ENCODE measurements at places on chromosomes 1 and 21.
A peak's percentile ranks its signal among the peaks of the same experiment; 100 is the strongest.

DNA sequence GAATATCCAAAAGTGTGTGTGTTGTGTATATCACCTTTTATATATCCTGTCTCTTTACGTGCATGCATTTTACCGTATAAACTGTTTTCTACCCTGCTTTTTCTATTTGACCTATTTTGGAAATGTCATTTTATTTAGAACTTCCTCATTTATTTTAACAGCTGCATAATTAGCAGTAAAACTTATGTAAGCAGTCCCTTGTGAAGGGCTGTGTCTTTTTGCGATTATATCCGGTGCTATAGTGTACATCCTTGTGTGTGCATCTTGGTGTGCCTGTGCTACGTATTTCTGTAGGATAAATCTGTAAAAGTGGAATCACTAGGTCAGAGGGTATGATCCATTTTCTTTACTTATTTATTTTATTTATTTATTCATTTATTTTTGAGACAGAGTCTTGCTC lies 7.2 kb downstream of the LGALS8 start:
- no peak for DNase-seq

GRCh38 chr1:57600424-57600823 lies 176.6 kb upstream of the DAB1 start:
- DNase-seq: no peak

DNA sequence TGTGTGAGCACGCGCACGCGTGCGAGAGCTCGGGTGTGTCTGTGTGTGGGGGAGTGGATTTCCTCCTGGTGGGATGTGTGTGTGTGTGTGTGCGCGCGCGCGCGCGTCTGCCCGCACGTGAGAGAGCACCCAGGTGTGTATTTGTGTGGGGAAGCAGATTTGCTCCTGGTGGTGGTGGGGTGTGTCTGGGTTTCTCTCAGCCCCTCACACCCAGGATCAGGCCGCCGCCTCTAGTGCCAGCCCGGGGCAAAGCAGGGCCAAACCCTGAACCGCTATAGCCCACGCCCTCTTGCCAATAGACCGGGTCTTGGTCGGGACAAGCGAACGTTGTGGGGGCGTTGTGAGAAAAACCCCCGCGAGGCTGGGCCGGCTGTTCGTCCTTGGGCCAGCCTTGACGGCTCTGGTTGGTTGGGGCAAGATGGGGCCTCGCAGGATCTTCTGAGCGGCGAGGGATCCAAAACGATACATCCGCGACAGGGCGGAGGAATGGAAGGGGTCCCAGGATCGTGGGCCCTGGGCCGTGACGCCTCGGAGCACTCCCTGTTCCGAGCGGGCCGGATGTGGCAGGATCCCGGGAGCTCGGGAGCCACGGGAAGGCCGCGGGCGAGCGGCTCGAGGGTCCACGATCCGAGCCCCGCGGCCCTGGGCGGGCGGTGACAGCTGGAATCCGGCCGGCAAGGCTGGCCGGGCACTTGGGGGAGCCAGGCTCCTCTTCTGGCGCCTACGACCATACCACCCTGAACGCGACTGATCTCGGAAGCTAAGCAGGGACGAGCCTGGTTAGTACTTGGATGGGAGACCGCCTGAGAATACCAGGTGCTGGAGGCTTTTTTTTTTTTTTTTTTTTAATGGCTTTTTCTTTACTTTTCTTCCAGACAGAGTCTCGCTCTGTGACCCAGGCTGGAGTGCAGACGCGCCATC lies 68.2 kb downstream of the RNF187 start:
- peak; percentile 2 for DNase-seq

GRCh38 chr21:30468900-30469714 lies 11.1 kb downstream of the KRTAP19-1 start:
- no peak for DNase-seq

DNA sequence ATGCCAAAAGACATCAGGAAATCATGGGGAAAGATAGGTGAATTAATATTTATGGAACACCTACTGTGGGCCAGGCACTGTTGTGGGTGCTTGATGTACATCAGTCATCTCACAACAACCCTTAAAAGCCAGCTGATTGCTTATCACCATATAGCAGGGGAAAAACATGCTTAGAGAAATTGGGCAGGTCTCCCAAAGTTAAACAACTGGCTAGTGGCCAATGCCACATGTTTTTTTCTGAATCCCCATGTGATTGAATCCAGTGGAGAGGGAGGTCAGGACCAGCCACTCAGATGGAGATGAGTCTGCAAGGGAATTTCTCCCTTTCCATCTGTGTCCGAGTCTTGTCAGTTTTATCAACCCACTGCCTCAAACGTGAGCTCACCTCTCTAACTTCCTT lies 33.5 kb downstream of the UTP25 start:
- DNase-seq: no peak
